ENCODE measurements at places on chromosomes 2 and 18.

GRCh38 chr2:49069829-49070228 is 84.5 kb downstream of the FSHR start:
- DNase-seq, result no peak

GRCh38 chr2:144607891-144608521 is 88.1 kb upstream of the ZEB2 start:
- DNase-seq, result no peak

DNA sequence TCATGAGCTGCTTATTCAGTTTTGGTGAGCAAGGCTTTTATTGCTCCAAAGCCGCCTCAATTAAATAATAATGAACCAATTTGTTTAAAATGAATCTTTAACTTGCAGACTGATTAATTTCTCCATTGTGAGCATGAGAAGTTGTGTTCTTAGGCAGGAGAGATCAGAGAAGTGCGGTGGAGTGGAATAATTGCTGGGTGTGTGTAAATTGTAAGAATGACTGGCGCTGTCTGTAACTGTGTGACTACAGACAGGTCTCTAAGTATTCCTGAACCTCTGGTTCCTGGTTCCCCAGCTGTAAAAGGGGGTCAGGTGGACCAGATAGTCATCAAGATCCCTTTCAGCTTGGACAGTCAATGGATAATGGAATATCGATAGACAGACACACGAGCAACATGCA is 98.0 kb upstream of the EFEMP1 start:
- DNase-seq, result no peak

- DNase-seq, result no peak
Measured at GRCh38 chr2:117299451-117299850, 515.0 kb upstream of the DDX18 start.

- DNase-seq, result no peak
Measured at GRCh38 chr2:199111458-199111857, 346.3 kb downstream of the SATB2 start.

- no peak for DNase-seq
Measured at GRCh38 chr2:158502974-158503373, 46.2 kb downstream of the PKP4 start.

DNA sequence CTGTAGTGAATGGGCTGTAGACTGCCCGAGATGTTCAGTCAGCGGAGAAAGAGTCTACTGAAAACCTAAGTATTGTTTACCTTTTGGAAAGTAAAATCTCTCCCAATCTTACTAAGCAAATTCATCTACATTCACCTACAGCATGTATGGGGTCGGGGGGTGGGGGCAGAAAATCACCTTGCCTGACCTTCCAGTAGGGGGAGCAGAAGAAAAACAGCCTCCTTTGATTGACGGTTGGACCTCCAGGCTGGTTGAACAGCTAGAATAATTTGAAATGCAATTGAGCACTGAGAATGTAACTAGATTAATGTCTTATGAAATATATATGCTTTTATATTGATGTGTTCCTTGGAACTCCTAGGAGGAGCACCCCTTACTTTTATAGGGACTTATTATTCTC is 10.0 kb downstream of the LRATD1 start:
- no peak for DNase-seq

DNA sequence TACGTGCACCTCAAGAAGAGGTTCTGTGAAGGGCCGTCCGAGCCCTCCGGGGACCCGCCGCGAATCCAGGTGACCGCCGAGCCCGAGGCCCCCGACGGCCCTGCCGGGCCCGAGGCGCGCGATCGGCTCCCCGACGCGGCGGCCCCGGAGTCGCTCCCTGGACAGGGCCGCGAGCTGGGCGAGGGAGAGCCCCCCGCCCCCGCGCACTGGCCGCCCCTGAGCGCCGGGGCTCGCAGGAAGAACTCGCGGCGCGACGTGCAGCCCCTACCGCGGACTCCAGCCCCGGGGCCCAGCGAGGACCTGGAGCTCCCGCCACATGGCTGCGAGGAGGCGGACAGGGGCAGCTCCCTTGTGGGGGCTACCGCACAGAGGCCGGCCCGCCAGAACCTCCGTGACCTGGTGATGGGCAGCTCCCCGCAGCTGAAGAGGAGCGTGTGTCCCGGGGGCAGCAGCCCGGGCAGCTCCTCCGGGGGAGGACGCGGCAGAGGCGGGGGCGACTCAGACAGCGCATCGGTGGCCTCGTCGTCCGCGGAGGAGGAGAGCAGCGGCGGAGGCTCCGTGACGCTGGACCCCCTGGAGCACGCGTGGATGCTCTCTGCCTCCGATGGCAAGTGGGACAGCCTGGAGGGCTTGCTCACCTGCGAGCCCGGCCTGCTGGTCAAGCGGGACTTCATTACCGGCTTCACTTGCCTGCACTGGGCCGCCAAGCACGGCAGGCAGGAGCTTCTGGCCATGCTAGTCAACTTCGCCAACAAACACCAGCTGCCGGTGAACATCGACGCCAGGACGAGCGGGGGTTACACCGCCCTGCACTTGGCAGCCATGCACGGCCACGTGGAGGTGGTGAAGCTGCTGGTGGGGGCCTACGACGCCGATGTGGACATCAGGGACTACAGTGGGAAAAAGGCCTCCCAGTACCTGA is 812 bp downstream of the SOWAHC start:
- peak; percentile 36 for DNase-seq

- DNase-seq, result no peak
Measured at GRCh38 chr2:51003345-51004192, 28.4 kb downstream of the NRXN1 start.

DNA sequence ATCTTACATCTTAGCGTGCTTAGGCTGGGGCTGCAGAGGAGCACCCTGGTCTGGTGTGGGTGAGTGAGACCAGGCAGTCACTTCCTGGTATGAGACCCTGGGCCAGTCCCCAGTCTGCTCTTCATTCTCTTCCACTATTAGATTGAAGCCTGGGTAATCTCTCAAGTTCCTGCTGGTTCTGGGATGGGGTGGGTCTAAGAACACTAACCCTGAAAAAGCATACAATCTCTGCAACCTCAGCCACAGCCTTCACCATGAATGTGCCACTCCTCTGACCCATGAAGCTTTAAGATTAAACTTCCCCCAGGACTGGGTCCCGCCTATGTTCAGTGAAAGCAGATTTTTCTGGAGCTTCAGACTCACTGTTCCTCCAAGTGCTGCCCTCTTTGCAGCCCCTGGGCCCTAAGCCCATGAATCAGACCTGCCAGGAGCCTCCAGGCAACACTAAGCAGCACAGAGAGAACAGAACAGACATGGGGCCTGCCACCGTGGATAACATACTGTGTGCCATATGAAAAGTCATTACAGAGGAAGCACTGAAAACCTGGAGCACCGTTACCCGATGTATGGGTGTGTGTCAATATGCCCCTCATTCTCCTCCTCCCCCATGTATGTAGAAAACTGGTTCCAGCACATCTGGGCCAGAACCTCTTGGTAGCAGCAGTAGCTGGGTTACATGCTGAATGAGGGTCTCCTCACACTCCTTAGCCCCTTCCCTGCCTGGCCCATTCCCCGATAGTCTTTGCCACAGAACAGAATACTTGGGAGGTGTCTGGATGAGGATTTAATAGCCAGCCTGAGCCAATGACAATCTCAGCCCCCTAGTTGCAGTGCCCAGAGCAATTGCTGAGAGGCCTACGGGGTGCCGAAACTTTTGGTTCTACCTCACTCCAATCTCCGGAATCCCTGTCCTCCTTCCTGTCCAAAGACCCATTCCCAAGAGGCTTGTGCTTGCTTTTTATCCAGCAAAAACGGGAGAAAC is 2.7 kb upstream of the SIX2 start:
- DNase-seq, result no peak

- no peak for DNase-seq
Measured at GRCh38 chr2:143680885-143681405, 551.7 kb downstream of the ARHGAP15 start.

GRCh38 chr18:10661317-10661716 is 135.5 kb downstream of the NAPG start:
- no peak for DNase-seq

DNA sequence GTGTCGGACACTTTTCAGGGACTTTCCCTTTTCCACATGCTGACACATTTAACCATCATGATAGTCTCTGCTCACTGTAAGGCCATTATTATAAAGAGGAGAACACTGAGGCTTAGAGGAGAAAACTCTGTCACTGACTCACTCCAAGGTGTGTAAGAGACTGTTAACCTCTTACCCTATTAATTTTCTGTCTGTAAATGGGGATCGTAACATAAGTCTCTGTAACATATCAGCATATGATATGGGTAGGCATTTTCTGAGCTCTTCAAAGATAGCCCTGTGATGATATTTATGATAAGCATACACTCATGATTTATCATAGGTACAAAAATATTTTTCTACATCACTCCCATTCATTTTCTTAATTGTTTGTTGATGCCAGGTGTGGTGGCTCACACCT is 36.4 kb downstream of the TMEM182 start:
- no peak for DNase-seq

- DNase-seq, result no peak
Measured at GRCh38 chr2:88269836-88270235, 99.7 kb downstream of the THNSL2 start.
